ENCODE measurements at places on chromosomes 13 and 19. TPM values are rescaled to one million over a fixed set of nuclear protein-coding genes. Genes with fewer than 3 reads are reported as not detected.

DNA sequence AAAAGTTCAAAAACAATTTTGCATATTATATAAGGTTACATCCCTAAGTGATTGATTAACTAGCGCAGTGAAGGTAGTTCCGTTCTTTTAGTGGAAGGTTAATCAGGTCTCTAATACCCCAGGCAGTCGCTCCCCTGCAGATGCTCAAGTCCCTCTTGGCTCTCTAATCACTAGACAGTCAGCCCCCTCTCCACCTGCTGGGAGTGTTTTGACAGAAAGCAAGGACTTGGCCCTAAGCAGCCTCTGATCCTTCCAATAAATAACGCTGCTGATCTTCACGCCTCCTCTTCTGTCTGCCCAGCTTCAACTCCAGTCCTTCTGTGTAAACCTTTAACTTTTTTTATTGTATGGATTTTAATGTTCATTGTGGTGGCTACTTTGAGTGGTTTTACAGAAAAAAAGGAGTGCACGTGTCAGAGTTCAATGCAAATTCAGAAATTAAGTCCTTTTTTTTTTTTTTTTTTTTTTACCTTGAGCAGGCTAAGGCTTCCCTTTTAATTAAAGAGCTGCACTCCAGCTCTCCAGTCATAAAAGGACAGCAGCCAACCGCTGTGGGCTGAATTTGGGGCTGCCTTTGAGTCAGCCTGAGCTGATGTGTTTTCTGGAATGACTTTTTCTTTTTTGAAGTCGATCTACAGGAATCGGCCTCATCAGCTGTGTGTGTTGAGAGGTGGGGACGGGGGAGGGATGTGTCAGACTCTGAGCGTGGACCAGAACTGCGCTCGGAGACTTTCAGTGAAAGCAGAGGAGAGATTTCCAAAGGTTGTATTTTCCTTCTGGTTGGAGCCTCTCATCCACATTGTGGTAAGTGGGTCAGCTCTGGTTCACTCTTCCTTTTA, 33.8 kb upstream of the MYO16 start:
- H3K36me3 ChIP-seq: no peaks in the 10 kb centered on the region
- no peak for DNase-seq
- H3K27me3 ChIP-seq: no peaks in the 10 kb centered on the region
- H3K4me3 ChIP-seq: no peak overlapping the region

The ALOX5AP gene
- total RNA-seq: 0.70 TPM

GRCh38 chr19:52689843-52690368, 44.9 kb downstream of the ZNF611 start:
- H3K27ac ChIP-seq: peak overlapping the region; percentile 58
- no peaks in the 10 kb centered on the region for H3K36me3 ChIP-seq
- peaks cover 20% of the 10 kb centered on the region for H3K4me1 ChIP-seq
- no peaks in the 10 kb centered on the region for H3K27me3 ChIP-seq
- DNase-seq: no peak
- peak overlapping the region; percentile 77 for H3K4me3 ChIP-seq

The LIN7B gene
- 5.3 TPM for total RNA-seq

GRCh38 chr19:50899569-50899968, 11.6 kb downstream of the KLK4 start:
- H3K4me3 ChIP-seq: no peak overlapping the region
- no peaks in the 10 kb centered on the region for H3K4me1 ChIP-seq
- H3K36me3 ChIP-seq: no peaks in the 10 kb centered on the region
- DNase-seq: no peak
- no peak overlapping the region for H3K27ac ChIP-seq

The TMEM143 gene
- total RNA-seq: 7.7 TPM

DNA sequence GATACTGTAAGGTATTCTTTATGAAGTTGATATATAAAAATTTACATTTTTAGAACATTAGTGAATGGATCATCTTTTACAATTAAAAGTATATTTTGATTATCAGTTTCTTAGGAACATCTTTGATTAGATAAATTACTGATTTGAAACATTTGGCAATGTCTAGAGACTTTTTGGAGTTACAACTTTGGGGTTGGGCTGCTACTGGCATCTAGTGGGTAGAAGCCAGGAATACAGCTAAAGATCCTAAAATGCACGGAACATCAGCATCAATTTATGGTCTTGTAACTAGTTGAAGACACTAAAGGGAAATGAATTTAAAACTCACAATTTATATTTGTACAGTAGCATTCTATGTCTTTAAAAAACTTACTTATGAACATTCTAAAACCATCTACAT, 19.9 kb downstream of the POMP start:
- no peaks in the 10 kb centered on the region for H3K27me3 ChIP-seq
- no peaks in the 10 kb centered on the region for H3K4me1 ChIP-seq
- no peak for DNase-seq
- H3K27ac ChIP-seq: no peak overlapping the region
- H3K36me3 ChIP-seq: peaks cover 9% of the 10 kb centered on the region

- H3K27me3 ChIP-seq: no peaks in the 10 kb centered on the region
- H3K4me3 ChIP-seq: no peak overlapping the region
- H3K4me1 ChIP-seq: peaks cover 31% of the 10 kb centered on the region
- DNase-seq: peak; percentile 24
- no peak overlapping the region for H3K27ac ChIP-seq
- H3K36me3 ChIP-seq: no peaks in the 10 kb centered on the region
Observed at GRCh38 chr13:44818428-44818827, 170.8 kb downstream of the NUFIP1 start.

- no peaks in the 10 kb centered on the region for H3K27me3 ChIP-seq
- H3K27ac ChIP-seq: no peak overlapping the region
Observed at GRCh38 chr19:51479531-51480331, 1.4 kb downstream of the CEACAM18 start.

The PLVAP gene
- total RNA-seq: not detected

The HIF3A gene
- not detected for total RNA-seq

The PCCA gene
- total RNA-seq: 34.6 TPM

The ZNF850 gene
- 11.4 TPM for total RNA-seq
